Stimulated activated CD4-positive, alpha-beta T cell treated with anti-CD3 and anti-CD28 coated beads, Interleukin-4, amount 100 ng/mL, for 1 hour (primary cell): ENCODE measurements at places on chromosomes 6 and 20.

DNA sequence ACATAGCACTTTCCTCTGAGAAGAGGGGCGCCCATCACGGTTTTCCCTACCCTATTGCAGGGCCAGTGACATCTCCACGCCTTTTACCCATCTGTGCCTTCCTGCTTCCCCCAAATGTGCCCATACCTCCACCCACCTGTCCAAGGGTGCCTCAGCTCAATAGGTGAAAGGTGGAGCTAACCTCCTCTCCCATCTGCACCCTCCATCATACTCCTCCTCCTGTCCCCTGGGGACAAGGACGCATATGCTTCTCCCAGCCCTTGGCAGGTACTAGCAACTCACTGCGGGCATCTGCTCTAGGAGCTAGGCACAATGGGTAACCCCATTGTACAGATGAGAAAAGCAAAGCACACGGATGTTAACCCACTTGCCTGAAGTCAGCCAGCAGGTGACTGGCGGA, 62.8 kb downstream of the STK35 start:
- no peak for DNase-seq

GRCh38 chr20:51833326-51833725, 31.0 kb upstream of the SALL4 start:
- no peak for DNase-seq

- DNase-seq, result no peak
Observed at GRCh38 chr20:47857187-47857568, 71.9 kb upstream of the SULF2 start.

DNA sequence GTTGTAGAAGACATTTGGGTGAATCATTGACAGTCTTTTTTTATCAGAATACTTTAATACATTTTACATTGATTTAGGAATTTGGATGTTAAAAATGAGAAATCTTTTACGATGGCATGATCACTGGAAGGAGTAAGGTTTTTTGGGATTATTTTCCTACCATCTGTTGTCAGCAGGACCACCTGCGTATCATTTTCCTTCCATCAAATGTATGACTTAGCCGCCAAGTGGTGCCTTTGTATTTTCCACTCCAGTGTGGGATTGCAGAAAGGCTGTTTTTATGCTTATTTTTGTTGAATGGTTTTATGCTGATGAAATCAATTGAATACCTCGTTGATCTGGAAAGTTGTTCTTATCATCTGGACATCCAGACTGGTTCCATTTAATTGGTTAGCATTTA, 35.8 kb downstream of the AKAP12 start:
- DNase-seq, result no peak

DNA sequence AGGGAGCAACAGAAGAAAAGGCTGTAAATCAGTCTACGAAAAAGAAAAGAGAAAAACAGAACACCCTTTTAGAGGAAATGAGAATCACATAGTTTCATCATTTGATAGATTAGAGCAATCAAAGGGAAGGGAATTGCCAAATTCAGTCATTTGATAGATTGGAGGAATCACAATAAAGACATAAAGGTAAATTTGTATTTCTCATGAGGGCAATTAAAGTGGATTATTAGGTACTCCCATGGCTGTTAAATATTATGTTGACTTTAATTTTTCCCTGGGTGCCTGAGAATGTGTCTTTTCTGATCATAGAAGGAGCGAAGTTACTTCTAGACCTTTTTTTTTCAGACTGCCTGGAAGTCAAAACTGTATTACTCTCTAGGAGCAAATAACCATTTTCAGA, 1145.7 kb downstream of the EPHA7 start:
- no peak for DNase-seq

DNA sequence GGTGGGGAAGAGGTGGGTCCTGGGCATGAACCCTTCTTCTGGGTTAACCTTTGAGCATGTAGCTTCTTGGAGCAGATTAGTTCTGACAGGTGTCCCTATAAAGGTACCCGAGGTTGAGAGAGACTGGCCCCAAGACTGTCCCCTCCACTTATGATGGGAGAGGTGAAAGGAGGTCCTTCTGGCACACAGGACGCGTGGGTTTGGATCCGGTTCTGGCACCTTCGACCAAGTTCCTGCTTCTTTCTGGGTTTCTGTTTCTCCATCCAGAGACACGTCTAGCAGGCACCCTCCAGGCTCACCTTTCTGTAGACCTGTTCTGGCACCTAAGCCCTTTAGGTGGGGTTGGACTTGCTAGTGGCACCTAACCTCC, 4.1 kb downstream of the PAX1 start:
- DNase-seq, result no peak

GRCh38 chr6:139368661-139369060, 5.8 kb downstream of the CITED2 start:
- DNase-seq, result no peak

GRCh38 chr6:109834595-109835437, 143.3 kb upstream of the GPR6 start:
- no peak for DNase-seq

DNA sequence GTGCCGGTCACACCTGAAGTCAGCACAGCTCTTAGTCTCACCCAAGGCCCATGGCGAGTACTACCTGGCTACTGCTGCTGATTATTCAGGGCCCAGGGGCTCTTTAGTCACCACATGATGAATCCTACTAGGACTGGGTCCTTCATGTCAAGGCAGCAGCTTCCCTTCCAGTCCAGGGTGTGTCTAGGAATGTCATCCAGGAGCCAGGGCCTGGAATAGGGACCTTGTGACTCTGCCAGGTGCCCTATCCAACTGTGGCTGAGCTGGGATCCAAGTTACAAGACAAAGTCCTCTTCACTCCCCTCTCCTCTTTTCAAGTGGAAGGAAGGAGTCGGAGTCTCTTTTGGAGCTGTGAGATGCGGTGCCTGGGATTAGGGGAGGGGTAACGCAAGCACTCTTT, 85.5 kb downstream of the CFAP61 start:
- DNase-seq, result no peak

GRCh38 chr6:36023996-36024795, at the start of gene SLC26A8:
Gene SLC26A8, minus strand, starts transcription at chr6:36024641. Its CDS starts 4,934 bp downstream, at chr6:36019707.
- no peak for DNase-seq

GRCh38 chr20:48294942-48295341, 509.7 kb upstream of the SULF2 start:
- DNase-seq, result no peak

DNA sequence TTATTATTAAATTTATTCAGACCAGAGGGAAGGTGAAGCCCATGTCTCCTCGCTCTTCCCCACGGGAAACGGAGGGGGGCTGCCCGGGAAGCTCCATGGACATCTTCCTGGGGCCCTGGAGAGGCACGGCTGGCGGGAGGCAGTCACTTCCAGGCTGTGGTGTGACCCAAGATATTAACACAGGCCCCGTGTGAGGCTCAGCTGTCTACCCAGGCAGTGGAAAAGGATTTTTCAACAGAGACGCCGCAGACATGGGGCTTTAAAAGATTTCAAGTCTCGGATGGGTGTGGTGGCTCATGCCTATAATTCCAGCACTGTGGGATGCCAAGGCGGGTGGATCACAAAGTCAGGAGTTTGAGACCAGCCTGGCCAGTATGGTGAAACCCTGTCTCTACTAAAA, 117.9 kb downstream of the ERMARD start:
- no peak for DNase-seq
